Left kidney (tissue), 8 donors: ENCODE measurements at places on chromosomes 2 and 18. TPM values are rescaled to one million over a fixed set of nuclear protein-coding genes. Genes with fewer than 3 reads are reported as not detected.

Gene L3MBTL4
- polyA plus RNA-seq: 6.4 TPM

- DNase-seq: no peak
Measured at GRCh38 chr2:191065785-191066184, 51.8 kb upstream of the STAT1 start.

DNA sequence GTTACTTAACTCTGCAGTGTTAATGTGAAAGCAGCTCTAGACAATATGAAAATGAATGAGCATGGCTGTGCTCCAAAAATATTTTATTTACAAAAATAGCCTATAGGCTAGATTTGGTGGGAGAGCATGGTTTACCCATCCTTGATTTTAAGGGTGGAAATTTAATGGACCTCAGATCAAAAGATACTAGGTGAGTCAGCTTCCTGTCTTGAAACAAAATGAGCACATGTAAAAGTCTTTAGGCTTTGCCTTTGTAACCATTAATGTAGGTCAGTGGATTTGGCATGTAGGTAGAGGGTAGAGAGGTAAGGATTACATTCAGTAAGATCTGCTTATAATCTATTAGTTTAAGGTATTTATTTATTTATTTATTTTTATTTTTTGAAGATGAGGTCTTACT lies 72.7 kb downstream of the GREB1L start:
- no peak for DNase-seq

- DNase-seq: no peak
Measured at GRCh38 chr18:26703170-26703930, 155.0 kb upstream of the KCTD1 start.

- DNase-seq: no peak
Measured at GRCh38 chr2:45330637-45331409, 280.2 kb downstream of the SRBD1 start.

DNA sequence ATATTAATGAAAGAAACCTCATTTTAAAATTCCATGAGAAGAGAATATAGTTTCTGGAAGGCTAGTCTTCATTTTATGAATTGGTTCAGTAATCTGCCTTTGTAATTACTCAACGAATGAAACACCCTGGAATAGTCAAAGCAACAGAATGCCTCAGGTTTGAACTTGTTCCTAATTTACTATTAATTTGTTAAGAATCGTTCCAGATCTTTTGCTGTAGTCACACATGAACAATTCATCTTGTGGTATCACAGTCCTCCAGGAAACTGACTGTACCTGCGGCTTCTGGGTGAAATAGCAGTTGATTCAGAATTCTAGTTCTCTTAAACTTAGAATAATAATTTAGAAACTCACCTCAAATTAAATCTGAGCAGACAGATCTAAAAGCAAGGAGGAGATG lies 282.7 kb upstream of the MAP2 start:
- no peak for DNase-seq

DNA sequence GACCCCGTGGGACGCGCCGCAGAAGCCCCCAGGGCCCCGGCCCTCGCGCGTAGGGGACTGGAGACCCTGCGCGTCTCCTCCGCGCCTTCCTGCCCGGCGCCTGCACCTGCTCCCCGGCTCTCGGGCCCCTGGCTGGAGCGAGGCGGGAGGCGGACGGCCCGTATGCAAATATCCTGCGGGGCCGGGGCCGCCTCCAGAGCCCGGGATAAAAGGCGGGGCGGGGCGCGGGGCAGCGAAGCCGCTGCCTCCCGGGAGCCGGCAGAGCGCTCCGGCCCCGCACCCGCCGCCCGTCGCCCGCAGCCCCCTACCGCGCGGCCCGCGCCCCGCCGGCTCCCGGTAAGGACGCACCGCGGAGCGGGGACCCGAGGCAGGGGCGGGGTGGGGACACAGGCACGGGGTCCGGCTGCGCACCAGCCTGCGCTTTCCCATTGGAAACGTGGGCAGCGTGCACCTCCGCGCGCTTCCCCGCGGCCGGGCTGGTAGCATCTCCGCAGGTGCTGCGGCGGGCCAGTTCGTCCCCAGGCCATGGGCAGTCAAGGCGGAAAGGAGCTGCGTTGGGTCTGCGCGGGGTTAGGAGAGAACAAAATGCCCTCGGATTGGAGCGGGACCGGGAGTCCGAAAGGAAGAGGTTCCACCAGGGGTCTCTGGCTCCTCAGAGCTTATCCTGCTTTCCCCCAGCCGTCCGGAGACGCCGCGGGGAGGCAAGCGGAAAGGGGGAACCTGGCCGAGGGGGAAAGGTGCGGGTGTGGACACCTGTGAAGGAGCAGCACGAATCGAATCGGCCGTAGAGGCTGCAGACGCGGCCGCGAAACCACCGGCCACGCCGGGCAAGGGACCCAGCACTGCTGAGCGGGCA lies at the start of gene ATP6V1C2:
TSS of gene ATP6V1C2 (plus strand) at position 235 of the 856 bp plus-strand sequence. CDS start 1,220 bp downstream, outside the sequence.
- no peak for DNase-seq

Gene SPATA3
- not detected for polyA plus RNA-seq

DNA sequence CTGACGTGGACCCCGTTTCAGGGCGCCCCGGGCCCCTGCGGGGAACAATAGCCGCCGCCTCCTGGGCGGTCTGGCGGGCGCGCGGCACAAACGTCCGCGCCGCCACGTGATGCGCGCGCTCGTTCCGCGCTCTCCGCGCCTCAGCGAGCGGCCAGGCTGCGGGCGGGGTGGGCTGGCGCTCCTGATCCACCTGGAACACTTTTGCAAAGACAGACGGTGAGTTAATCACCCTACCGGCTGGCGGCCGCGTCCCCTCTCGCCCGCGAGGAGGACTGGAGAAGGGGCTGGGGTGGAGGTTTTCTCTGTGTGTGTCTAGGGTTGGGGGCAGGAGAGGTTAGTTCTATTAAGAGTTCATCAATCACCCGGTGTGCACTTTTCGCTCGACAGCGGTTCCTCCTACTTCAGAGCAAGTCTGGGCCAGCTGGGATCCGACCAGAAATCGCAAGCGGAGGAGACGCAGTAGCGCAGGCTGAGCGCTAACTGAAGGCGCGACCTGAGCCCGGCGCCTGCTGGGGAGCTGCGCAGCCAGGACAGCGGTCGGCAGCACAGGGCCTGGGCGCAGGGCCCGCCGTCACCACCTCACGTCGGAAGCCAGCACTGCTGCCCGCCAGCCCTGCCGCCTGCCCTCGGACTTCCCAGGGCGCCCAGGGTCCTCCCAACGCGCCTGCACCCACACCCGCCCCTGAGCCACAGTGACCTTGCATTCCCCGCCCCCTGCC lies 10.3 kb upstream of the HOXD1 start:
- DNase-seq: peak; percentile 62

- no peak for DNase-seq
Measured at GRCh38 chr2:239230318-239231052, 170.3 kb downstream of the HDAC4 start.

DNA sequence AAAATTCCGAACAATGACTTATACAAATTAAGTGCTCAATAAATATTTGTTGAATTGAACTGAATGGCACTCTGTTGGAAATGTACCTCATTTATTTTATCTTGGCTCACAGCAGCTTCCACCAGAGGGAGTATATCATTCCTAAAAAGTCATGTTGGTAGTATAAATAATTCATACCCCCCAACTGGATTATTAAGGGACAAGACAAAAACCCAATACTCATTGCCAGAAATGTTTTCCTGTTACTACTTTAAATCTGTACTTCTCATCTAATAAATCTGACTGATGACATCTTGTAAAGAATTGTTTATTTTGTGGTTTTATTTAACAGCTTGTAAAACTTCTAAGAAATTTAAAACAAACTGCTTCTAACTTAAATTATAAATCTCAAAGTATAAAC lies 163.9 kb downstream of the CDH2 start:
- no peak for DNase-seq

- DNase-seq: no peak
Measured at GRCh38 chr2:214529021-214529420, 118.2 kb downstream of the VWC2L start.

GRCh38 chr18:46372670-46373069 lies 268.5 kb downstream of the HAUS1 start:
- DNase-seq: no peak

DNA sequence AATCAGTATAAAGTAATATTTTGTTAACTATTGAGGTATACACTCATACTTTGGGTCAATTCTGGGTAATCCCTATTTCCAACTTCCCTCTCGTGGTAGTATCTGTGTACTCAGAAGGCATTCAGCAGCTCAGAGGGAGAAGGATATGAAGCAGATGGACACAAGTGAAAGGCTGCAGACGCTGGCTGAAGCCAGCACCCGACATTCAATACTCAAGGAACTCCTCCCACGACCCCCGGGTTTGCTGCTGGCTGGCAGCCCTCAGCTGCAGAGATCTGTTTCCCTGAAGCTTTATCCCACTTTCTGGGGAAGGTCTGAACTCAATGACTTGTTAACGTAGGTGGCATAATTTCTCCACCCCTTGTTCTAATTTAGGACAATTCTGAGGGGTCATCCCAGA lies 847.3 kb upstream of the SOX11 start:
- peak; percentile 37 for DNase-seq

Gene DTNB
- 18.5 TPM for polyA plus RNA-seq

DNA sequence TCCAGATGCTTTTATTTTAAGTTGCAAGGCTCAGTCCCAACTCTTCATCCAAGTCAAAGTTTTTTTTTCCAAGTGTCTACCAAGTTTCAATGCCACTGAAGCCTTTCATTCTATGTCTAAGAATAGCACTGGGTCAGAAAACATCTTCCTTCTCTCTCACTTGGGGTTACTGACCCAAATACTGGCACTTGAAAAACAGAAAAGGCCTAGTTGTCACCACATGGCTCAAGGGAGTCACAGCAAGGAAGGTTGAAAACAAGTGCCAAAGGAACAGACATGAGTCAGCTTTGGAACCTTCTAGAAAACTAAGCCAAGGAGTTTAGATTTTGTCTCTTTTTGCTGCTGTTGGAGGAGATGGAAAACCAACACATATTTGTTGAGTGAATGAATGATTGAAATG lies 146.5 kb downstream of the COPS8 start:
- no peak for DNase-seq

Gene ABCG5
- polyA plus RNA-seq: 0.63 TPM

- no peak for DNase-seq
Measured at GRCh38 chr2:230619491-230619890, 93.2 kb upstream of the CAB39 start.

DNA sequence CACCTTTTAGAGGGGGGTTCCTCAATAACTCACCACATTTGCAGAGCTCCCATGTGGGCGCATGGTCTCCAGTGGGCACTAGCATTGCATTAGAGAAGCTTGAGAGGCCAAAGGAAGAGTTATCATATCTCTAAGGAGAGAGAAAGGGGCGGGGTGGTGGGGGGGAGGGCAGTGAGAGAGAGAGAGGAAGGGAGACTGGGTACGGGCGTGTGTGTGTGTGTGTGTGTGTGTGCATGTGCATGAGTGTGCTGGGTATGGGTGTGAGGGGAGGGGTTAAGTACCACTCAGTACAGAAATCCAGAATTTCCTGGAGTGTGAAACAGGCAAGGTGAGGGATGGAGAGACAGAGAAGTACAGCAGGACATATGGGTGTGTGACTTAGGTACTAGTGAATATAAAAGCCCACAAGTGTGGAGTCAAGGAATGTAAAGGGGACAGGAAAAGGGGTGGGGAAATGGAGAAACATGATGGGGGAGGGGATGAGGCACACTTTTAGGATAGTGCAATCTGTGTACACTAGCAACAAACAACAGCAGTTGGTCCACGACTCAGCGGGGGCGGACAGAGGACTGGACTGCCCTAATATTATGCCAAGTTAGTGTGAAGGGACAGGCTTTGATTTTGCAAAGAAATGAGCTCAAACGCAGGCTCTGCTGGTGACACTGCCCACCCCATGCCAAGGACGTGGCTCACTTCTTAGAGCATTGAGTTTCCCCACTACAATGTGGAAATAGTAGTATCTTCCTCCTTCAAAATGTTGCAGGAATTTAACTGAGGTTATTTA lies 91.3 kb downstream of the SPRED2 start:
- DNase-seq: no peak

- DNase-seq: no peak
Measured at GRCh38 chr2:36266536-36267121, 88.9 kb upstream of the CRIM1 start.

Gene GRHL1
- polyA plus RNA-seq: 7.2 TPM

GRCh38 chr18:66209656-66210055 lies 394.2 kb downstream of the CDH19 start:
- DNase-seq: no peak

DNA sequence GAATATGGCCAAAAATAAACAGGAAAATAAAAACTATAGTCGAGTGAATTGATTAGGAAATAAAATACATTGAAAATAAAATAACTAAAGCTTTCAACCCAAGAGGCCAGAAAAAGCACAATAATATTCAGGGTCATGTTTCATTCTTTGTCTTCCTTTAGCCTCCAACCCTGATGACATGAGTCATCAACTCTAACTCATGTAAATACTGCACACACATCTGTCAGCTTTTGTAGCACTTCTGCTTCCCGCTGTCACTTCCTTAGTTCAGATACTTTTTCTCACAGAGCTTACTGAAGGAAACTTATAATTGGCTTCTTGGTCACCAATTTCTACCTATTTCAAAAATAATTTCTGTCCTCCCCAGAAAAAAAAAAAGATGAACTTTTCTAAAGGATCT lies 112.8 kb downstream of the UPP2 start:
- DNase-seq: no peak

Gene CEP76
- polyA plus RNA-seq: 16.6 TPM

GRCh38 chr18:72692086-72692485 lies 147.9 kb upstream of the CBLN2 start:
- no peak for DNase-seq

Gene FTCDNL1
- polyA plus RNA-seq: 1.2 TPM

Gene CIB4
- polyA plus RNA-seq: 0.48 TPM

Gene ARHGAP25
- polyA plus RNA-seq: 6.8 TPM

- DNase-seq: no peak
Measured at GRCh38 chr2:172888714-172889669, 153.3 kb downstream of the RAPGEF4 start.

DNA sequence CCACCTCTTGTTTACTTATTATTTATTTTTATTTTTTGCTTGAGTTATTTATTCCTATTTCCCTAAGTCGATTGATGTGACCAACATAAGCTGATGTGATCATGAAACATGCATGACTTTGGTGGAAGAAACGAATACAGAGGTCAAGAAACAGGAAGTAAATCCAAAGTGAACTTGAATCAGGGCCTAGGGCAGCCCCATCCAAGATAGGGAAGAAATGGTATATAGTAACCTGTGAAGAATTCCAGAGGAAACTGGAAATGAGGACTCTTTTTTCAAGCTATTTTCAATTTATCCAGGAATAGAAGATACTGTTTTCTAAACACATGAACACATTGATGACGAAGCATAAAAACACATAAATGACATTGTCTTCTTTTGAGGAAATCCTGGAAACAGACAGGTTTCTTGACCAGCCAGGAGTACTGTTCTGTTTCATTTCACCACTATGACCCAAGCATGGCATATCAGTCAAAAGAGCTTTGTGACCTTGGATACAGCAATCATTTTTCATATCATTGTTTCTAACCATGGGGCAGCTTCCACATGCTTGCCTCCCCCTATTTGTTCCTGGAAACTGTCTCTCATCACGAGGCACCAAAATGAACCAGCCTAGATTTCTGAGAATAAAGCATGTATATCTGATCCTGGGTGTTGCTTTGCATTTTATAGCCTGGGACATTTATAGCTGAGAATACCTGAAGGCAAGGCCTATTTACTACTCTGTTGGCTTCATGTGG lies 9.1 kb upstream of the LCLAT1 start:
- DNase-seq: no peak

- DNase-seq: no peak
Measured at GRCh38 chr18:77092104-77093066, 40.2 kb downstream of the MBP start.
